ENCODE measurements at places on chromosomes 7 and 10.

DNA sequence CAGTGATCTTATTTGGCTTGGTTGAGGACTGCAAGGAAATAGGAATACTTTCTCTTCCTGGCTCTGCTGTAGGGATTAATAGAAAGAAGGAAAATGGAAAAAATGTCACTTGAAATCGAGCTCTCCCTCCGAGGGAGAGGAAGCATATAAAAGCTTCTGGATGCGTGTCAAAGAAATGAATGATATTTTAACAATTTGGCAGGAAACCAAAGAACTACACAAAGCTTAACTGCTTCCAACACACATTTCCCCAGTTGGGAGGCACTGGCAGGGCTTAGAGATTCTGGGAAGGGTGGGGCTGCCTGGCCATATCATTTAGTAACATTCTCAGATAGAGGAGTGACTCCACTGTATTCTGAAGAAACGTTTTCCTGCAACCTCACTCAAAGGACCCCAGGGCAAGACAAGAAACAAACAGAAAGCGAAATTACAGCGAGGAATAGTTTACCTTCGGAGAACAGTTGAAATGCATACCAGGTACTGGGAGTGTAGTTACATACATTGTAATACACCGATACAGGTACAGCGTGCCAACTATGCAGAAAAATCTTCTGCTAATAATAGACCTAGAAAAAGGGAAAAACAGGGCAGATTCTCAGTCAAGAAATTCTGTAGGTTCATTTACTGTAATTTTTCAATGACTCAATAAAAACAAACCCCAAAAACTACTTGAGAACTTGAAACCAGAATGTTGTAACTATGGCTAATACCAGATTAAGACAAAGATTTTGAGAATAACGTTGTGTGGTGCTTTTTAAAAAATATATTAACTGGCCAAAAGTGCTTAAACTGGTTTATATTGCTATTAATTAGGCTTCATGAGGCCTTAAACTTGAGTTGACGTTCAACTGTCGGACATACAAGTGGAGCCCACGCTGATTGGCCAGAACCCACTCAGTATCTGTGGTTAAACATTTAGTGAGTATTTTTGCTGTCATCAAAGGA is 75.7 kb upstream of the ASAH2 start:
- DNase-seq = no peak

GRCh38 chr7:36232971-36233550 is 80.0 kb downstream of the EEPD1 start:
- no peak for DNase-seq

DNA sequence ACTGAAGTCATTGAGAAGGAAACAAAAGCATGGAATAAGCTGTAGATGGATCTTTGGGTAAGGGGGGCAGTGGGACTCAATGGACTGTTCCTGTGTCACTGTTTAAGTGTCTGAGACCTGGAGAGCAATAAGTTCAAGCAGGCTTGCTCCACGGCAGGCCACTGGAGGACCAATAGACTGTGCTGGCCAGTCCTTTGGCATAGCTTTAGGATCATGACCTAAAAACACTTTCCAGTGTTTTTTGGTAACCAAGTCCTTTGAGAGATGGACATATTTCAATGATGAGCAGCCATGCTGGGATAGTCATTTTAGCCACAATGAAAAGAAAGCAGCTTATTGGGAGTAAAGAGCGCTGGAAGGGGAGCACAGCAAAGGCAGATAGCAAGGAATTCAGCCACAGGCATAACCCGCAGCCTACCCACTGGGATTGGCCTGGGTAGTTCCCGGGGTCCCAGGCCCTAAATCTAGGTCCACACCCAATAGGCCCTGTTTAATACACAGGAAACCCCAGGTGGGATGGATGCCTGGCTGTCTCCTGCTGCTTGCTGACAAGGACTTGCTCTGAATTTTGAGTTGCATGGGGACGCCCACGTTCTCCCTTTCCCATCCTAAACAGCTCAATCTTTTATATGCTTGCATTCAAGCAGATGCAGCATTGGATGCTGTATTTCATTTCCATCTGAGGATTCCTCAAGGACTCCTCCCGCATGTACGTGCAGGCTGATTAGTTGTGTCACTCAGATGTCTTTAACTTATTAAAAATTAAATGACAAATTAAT is 727.2 kb downstream of the KCNMA1 start:
- DNase-seq = no peak

GRCh38 chr7:155602750-155603149 is 41.7 kb upstream of the RBM33 start:
- DNase-seq = no peak

DNA sequence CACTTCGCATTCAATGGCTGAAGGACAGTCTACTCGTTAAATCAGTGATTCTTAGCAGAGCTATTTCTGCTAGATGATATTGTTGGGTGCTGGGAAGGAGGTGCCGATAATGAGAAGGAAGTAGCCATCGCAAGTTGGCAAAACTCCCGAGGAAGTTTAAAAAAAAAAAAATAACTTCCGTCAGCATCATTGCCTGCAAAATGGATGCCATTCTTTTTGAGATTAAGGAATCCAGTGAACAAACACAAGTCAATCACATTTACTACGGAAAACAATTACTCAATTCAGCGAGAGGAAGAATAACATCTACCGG is 74.4 kb upstream of the SFMBT2 start:
- DNase-seq = no peak

- no peak for DNase-seq
Measured at GRCh38 chr10:46052791-46053375, 6.8 kb upstream of the MSMB start.

DNA sequence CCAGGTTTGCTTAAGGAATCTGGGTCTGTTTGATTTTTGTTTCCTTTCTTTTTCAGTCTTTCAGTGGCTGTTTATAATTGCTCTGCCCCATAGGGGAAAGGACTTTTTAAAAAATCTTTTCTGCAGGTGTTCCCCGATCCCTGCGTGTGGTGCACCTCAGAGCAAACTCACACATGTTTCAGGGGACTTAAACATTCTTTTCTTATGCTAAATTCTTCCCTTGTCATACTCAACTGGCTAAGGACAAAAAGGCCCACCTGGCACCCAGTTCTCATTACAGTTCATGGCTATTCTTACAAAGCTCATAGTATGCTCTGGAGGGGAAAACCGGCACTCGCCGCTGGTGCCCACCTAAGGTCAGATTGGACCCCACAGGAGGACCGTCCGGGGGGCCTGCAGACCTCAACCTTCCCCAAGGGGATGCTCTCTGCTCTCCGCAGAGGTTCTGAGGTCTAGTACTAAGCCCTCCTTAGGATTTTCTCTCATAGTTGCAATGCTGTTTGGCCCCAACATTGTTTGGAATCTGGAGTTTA is 220.3 kb downstream of the HGF start:
- no peak for DNase-seq

DNA sequence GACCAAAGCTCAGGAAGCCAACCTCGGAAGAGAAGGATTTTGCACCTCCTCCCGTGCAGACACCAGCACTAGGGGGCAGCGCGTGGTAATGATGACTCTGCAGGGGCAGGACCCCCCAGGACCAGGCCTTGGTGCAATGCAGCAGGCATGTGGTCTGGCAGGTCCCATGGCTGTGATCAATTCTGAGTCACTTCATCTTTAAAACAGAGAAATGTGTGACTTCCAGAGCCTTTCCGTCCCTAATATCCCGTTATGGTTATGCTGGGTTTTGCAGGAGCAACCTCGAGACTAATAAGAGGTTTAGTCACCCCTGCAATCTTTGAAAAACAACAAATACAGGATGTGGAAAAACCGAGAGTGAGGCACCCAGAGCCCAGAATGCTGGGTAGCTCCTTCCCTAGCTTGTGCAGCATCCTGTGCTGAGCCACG is 30.2 kb upstream of the GJD4 start:
- DNase-seq = no peak

GRCh38 chr7:47231032-47231431 is 350.9 kb downstream of the TNS3 start:
- DNase-seq = no peak

- no peak for DNase-seq
Measured at GRCh38 chr7:112260911-112261310, 54.4 kb downstream of the ZNF277 start.

- DNase-seq = no peak
Measured at GRCh38 chr10:124168991-124169802, 75.8 kb upstream of the CHST15 start.

DNA sequence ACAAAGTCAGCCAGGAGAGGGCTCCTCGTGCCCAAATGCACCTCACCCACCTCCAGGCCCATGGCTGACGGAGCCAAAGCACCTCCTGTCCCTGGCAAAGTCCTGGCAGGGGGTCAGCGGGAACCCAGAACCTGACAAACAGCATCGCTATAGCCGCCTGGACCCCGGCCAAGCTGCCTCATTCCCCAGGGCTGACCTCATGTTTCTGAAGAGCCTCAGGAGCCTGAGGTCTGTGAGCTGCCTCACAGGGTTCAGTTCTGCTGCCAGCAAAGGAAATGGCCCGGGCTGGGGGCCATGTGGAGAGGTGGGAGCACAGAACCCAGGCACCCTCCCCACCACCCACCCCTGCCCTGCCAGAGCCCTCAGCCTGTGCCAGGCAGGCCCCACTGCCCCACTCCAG is 4.2 kb upstream of the NANOS1 start:
- no peak for DNase-seq

GRCh38 chr10:20995123-20995987 is 98.2 kb upstream of the NEBL start:
- DNase-seq = no peak

DNA sequence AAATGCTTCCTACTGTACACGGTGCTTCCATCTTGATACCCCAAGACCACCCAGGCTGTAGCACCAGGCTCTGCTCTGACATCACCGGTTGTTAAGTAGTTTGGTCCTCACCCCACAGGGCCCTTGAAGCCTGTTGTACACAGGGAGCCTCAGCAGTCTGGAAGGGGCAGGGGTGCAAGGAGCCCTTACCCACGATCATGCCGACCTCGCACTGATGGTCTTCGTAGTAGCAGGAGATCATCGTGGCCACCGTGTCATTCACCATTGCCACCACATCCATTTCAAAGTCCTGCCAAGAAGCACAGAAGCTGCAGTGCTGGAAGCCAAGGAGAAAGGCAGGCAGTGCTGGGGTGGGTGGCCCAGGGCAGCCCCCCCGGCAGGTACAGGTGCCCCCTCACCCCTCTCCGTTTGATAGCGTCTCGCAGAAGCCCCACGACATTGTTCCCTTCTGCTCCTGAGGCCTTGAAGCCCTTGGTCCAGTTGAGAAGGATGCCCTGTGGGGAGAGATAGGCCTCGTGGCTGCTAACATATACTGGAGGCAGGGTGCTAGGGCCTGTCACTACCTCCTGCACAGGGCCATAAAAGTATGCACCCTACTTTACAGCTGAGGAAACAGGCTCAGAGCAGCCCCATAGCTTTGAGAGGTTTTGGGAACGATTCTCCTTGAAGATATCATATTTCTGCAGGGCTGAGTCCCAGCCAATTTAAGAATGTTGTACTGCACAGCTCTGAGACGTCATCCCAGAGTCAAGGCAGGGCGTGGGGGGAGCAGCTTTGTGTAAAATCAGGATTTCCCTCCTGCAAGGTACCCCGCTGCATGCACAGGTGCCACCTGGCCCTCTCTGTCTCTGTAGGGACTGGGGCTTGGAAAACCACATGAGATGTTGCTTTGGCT is 8.7 kb upstream of the MYL7 start:
- DNase-seq = no peak

- no peak for DNase-seq
Measured at GRCh38 chr7:66055321-66055956, 20.2 kb upstream of the ASL start.

DNA sequence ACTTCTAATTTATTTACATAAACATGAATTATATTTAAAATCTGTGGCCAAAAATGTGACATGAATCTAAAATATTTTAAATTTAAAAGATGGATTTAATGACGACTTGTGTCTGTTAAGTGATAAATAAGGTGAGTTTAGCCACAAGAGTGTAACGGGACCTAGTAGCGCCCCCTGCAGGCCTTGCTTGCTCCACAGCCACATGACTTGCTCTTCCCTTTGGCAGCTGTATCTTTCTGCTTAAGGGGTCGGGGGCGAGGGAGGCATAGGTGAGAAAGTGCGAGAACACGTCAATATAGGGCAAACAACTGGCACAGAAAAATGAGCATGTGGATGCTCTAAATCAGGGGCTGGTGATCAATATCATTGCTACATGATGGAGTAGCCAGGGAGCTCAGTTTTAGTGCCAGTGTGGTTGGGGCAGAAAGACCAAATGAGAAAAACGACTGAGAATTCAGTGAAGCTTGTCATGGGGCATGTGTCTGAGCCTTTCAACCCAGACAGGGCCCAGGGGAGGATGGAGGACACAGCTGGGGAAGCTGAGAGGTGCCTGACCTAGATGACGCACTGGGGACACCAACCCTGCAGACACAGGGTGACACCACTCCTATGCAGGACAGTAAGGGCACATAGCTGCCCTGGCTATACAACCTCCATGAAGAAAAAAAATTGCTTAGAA is 49.8 kb downstream of the PAXIP1 start:
- DNase-seq = no peak

DNA sequence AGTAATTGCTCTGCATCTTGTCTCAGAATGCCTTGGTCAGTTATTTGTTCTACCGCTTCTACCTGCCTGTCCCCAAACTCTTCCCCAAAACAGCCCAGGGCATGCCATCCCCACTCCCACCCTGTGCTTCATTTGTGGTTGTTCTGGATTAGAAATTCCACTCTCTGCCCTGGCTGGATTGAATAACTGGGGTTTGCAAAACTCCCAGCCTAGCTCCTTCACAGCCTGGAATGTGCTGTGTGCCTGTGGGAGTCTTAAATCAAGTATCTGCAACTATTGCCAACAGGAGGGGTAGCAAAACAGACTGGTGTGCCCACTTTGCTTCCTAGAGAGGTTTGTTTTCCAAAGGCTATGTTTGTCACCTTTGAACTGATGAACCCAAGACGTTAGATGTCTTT is 24.2 kb downstream of the TSPAN15 start:
- DNase-seq = no peak

- no peak for DNase-seq
Measured at GRCh38 chr10:50625649-50626132, 1.9 kb upstream of the SGMS1 start.

DNA sequence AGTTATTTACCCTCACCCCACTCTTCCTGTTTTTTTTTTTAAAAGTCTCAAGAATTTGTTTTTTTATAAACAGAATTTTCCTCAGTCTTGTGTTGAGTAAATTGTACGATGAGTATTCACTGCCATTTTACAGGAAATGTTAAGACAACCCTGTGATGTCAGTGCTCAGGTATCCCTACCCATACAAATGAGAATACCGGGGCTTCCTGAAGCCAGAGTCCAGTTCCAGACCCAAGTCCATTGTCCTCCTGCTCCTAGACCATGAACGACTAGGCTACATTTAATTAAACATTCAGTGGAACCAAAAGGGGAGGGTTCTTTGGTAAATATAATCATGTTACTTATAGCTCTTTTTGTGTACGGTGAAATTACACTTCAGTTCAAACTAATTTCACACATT is 79.2 kb downstream of the GNAI1 start:
- DNase-seq = no peak
